ENCODE measurements at places on chromosomes 2 and 18.

GRCh38 chr2:118847762-118848172 lies 319 bp upstream of the EN1 start:
- no peak overlapping the region for H3K4me3 ChIP-seq
- no peaks in the 10 kb centered on the region for H3K36me3 ChIP-seq
- H3K27ac ChIP-seq, result no peak overlapping the region
- H3K4me1 ChIP-seq, result peaks cover 17% of the 10 kb centered on the region

DNA sequence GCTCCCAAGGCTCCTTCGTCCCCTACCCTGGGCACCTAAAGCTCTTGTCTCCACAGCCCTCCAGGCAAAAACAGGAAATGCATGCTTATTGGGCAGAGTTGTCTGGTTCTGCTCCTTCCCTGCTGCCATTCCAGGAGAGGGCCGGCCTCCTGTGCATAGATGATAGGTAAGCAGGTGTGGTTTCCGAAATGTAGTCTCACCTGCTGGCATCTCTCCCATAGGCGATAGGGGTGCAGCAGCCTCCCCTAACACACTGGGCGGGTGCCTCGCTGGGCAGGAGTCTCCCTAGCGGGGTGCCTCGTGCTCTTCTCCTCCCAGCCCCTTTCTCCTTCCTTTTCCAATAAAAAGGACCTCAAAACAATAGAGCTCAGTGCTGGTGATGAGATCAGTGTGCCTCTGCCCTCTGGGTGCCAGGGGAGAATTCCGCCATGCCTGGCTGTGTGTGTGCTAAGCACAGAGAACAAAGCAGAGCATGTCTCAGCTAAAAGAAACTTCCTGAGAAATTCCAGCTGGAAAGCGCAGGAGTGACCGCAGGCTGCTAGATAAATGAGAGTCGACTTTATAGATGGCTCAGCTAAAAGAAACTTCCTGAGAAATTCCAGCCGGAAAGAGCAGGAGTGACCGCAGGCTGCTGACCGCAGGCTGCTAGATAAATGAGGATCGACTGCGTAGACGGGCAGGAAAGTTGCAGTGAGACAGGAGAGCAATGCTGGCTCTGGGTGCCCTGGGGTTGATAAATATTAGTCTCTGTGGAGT lies 11.3 kb upstream of the PXDN start:
- no peak for DNase-seq
- H3K36me3 ChIP-seq, result no peaks in the 10 kb centered on the region

DNA sequence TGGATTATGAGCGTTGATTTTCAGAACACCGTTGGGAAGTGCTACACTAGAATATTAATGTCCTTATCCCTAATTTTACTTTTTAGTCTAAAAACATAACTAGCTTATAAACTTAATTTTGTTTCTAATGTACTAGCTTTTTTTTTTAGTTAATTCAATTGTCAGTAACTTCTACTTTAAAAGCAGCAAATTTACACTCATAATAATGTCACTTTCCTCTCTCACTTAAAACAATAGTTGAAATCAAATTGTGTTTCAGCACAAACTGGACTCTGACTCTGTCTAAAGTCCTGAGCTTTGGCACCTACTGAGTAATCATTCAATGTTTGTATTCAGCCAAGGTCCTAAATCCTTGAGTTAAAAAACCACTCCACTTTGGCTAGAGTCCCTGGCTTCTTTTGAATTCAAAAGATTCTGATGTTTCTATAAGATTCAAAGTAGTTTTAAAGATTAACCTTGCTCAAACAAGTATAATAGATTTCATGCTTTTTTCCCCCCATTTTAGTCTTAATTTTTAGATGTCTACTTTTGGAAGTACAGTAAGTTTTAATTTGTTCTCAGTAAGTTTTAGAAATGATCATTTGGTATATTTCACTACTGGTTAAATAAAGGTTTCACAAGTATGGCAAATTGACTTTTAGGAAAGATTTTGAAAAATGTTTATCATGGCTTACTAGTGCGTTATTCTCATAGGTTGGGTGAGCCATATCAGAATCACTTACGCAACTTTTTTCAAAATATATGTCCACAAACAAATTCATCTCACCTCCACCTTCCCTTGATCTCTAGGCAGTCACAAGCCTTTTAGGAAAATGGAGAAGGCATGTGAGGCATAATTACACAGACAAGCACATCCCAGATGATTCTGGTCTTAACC lies 23.4 kb downstream of the CCNYL1 start:
- no peak overlapping the region for H3K4me3 ChIP-seq
- no peak overlapping the region for H3K27ac ChIP-seq
- H3K36me3 ChIP-seq, result peaks cover 8% of the 10 kb centered on the region
- DNase-seq, result no peak
- peaks cover 1% of the 10 kb centered on the region for H3K4me1 ChIP-seq

DNA sequence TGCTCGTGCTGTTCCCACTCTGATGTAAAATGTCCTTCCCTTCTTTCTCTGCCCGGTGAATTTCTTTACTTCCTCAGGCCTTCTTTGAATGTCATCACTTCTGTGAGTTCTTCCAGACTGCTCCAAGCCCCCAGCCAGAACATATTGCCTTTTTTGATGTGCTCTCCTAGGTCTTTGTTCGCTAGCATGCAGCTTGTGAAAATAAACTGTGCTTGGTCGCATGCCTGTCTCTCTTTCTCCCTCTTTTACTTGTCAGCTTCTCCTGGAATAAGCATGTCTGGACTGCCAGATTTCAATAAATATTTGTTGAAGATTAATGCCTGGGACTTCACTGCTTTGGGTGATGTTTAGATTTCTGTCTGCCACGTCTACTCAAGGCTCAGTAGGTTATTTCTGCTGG lies 82.7 kb upstream of the ARHGAP28 start:
- no peaks in the 10 kb centered on the region for H3K36me3 ChIP-seq
- H3K4me3 ChIP-seq, result no peak overlapping the region
- peaks cover 8% of the 10 kb centered on the region for H3K4me1 ChIP-seq
- DNase-seq, result no peak

- H3K27me3 ChIP-seq, result no peaks in the 10 kb centered on the region
- DNase-seq, result no peak
- H3K4me1 ChIP-seq, result peaks cover 27% of the 10 kb centered on the region
- H3K4me3 ChIP-seq, result no peak overlapping the region
- no peaks in the 10 kb centered on the region for H3K36me3 ChIP-seq
Observed at GRCh38 chr2:152425765-152426727, 91.1 kb downstream of the FMNL2 start.

DNA sequence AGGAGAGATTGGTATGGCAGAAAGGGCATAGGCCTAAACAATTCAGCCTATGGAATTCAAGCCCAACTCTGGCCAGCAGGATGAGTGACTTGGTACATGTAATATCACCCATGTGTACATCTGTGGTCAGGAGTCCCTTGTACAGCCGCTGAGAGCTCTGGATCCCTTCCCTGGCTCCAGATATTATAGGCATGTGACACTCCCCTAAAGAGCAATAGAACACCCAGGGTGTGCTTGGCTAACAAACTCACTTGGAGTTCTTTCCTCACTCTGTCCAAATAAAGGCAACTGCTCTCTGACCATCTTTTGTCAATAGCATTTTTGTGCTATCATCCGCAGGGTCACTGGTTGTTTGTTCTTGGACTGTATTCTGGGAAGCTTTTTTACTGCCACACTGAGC lies 197.4 kb upstream of the NCKAP5 start:
- H3K4me3 ChIP-seq, result no peak overlapping the region
- no peaks in the 10 kb centered on the region for H3K36me3 ChIP-seq
- H3K27ac ChIP-seq, result no peak overlapping the region
- no peak for DNase-seq
- peaks cover 4% of the 10 kb centered on the region for H3K4me1 ChIP-seq

DNA sequence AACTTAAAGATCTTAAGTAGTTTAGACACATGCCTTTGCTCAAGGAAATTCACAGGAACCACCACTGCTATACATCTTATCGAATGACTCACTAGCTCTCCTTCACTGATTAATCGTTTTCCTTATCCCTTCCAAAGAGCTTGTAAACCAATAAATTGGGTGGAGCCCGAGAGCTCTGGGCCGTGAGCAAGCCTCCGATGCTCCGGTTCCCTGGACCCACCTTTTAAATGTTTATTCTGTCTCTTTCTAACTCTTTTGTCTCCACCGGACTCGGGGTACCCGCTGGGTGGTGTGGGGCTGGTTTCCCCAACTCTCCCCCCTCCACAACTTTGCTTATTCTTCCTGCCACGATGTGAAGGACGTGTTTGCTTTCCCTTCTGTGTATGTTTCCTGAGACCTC lies 292.9 kb upstream of the TMEFF2 start:
- no peaks in the 10 kb centered on the region for H3K4me1 ChIP-seq
- H3K36me3 ChIP-seq, result no peaks in the 10 kb centered on the region
- H3K4me3 ChIP-seq, result no peak overlapping the region
- no peak overlapping the region for H3K27ac ChIP-seq

- no peaks in the 10 kb centered on the region for H3K36me3 ChIP-seq
- H3K4me3 ChIP-seq, result no peak overlapping the region
- DNase-seq, result no peak
- peaks cover 33% of the 10 kb centered on the region for H3K4me1 ChIP-seq
- peaks cover 6% of the 10 kb centered on the region for H3K27me3 ChIP-seq
Observed at GRCh38 chr2:42909966-42910365, 117.6 kb upstream of the HAAO start.

- H3K27me3 ChIP-seq, result no peaks in the 10 kb centered on the region
- H3K4me3 ChIP-seq, result no peak overlapping the region
Observed at GRCh38 chr18:32934201-32934600, 161.4 kb upstream of the KLHL14 start.

DNA sequence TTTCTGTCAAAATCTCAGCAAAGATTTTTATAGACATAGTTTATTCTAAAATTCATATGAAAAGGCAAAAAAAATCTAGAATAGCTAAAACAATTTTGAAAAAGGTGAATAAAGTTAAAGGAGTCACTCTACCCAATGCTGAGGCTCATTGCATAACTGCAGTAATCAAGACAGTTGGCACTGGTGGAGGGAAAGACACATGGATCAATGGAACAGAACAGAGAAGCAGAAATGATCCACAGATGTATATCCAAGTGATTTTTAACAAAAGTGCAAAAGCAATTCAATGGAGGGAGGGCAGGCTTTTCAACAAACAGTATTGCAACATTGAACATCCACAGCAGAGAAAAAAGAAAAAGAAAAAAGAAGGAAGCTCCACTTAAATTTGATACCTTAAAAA lies 162.8 kb downstream of the RBM43 start:
- H3K27ac ChIP-seq, result no peak overlapping the region
- H3K27me3 ChIP-seq, result no peaks in the 10 kb centered on the region
- H3K4me3 ChIP-seq, result no peak overlapping the region
- H3K4me1 ChIP-seq, result no peaks in the 10 kb centered on the region
- no peak for DNase-seq
- no peaks in the 10 kb centered on the region for H3K36me3 ChIP-seq

- H3K27ac ChIP-seq, result no peak overlapping the region
- DNase-seq, result no peak
- H3K27me3 ChIP-seq, result peaks cover 46% of the 10 kb centered on the region
- H3K36me3 ChIP-seq, result no peaks in the 10 kb centered on the region
- no peak overlapping the region for H3K4me3 ChIP-seq
- peaks cover 35% of the 10 kb centered on the region for H3K4me1 ChIP-seq
Observed at GRCh38 chr2:120568975-120569268, 166.7 kb upstream of the GLI2 start.

- H3K4me1 ChIP-seq, result peaks cover 2% of the 10 kb centered on the region
- H3K27me3 ChIP-seq, result no peaks in the 10 kb centered on the region
- H3K36me3 ChIP-seq, result no peaks in the 10 kb centered on the region
- H3K4me3 ChIP-seq, result no peak overlapping the region
- no peak overlapping the region for H3K27ac ChIP-seq
- no peak for DNase-seq
Observed at GRCh38 chr2:17416884-17417391, 101.3 kb downstream of the RAD51AP2 start.

DNA sequence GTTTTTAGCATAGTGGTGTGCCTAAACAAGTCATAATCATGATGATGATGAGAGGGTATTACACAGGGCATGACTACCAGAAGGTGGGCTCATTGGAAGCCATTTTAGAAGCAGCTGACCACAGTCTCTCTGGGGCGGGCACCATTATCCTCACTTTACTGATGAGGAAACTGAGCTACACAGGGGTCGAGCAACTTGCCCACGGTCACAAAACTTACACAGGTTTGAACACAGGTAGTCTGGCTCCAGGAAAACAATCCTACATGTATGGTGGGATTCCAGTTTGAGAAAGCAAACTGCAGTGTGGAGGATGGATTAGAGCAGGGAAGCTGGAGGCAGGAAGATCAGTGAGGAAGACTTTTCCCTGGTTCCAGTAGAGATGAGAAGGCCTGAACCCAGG lies 6.2 kb downstream of the RHOB start:
- no peak overlapping the region for H3K27ac ChIP-seq
- peaks cover 2% of the 10 kb centered on the region for H3K36me3 ChIP-seq
- peaks cover 27% of the 10 kb centered on the region for H3K4me1 ChIP-seq
- H3K27me3 ChIP-seq, result peaks cover 10% of the 10 kb centered on the region
- DNase-seq, result no peak
- H3K4me3 ChIP-seq, result no peak overlapping the region

DNA sequence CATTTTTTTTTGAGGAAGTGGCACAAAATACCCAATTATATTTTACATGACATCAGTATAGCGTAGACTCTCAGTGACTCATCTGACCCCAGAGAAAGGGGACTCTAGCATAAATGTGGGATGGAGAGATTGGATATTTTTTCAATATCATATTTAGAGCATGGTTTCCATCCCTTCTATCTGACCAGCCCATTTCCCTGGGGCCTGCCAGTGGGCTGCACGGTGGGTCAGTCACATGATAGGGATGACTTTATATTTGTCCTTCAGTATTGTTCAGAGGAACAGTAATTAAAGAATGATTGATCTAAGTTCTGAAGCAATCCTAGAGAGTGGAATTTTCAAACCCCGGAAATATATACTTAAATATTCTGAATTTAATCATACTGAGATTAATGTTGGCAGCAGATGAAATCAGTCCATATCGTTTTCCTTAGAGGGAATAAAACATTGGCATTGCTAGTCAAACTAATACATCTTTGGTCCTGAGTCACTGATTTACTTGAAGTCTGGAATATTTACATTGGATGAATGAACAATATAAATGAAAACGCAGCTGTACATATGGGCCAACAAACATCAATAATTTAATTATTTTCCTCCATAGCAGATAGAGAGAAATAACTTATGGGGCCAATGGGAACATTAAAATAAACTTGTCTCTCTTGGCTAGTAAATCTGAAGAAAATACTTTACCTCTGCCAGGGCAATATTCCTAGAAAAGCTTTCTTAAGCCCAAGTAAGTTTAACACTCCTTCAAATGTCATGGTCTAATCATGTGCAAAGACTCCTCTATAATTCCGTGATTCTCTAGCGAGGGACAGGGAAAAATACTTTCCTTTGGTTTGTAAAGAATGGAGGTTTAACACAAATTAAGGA lies 563.6 kb upstream of the PKDCC start:
- no peaks in the 10 kb centered on the region for H3K36me3 ChIP-seq
- no peak overlapping the region for H3K27ac ChIP-seq
- DNase-seq, result no peak
- no peaks in the 10 kb centered on the region for H3K4me1 ChIP-seq

GRCh38 chr2:55025082-55025481 lies 25.2 kb downstream of the RTN4 start:
- no peak overlapping the region for H3K4me3 ChIP-seq
- H3K36me3 ChIP-seq, result peaks cover 7% of the 10 kb centered on the region
- no peaks in the 10 kb centered on the region for H3K27me3 ChIP-seq
- no peak for DNase-seq
- peaks cover 5% of the 10 kb centered on the region for H3K4me1 ChIP-seq

- peaks cover 15% of the 10 kb centered on the region for H3K4me1 ChIP-seq
- no peaks in the 10 kb centered on the region for H3K27me3 ChIP-seq
- H3K4me3 ChIP-seq, result no peak overlapping the region
- no peak for DNase-seq
- H3K27ac ChIP-seq, result peak overlapping the region; percentile 57
- H3K36me3 ChIP-seq, result peaks cover 36% of the 10 kb centered on the region
Observed at GRCh38 chr2:109555346-109555900, 58.3 kb downstream of the SEPTIN10 start.
